SJSA1 (cell line): ENCODE measurements at places on chromosomes 16 and 17.
A peak's percentile ranks its signal among the peaks of the same experiment; 100 is the strongest.

- no peak for DNase-seq
Observed at GRCh38 chr17:44767493-44767892, 8.7 kb downstream of the ADAM11 start.

DNA sequence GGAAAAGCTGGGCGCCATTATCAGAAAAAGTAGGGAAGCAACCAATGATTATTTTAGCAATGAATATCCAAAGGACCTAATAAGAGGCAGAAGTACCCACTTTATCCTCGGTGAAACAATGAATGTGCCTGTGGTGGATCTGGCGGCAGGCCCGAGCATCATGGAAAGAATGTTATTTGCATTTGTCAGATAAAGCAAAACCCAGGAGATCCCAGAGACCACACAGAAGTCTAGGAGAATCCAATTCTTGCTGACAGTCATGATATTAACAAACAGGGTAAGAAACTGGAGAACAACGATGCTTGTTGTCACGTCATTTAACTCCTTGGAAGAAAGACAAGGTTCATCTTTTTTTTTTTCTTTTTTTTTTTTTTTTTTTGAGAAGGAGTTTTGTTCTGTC is 12.0 kb upstream of the TNRC6A start:
- DNase-seq = peak; percentile 91

- peak; percentile 70 for DNase-seq
Observed at GRCh38 chr16:72198021-72198711, 26.2 kb upstream of the PMFBP1 start.

- DNase-seq = no peak
Observed at GRCh38 chr17:74276541-74277009, 2.5 kb downstream of the DNAI2 start.

DNA sequence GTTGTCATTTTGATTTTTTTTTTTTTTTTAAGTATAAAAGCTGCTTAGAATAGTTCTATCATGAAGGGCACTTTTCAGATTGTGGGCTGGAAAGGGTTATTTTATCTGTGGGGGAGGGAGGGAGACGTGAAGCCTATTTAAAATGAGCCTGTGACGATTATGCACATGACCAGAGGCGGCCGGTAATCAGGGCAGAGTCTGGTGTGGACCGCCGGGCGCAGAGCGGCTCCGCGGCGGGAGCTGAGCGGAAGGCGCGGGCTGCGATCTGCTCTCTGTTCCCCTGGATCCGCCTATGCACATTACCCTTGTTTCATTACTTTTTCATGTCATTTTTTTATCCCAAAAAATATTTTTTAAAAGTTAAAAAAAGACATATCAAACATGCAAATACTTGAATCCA is 23.5 kb downstream of the TMC6 start:
- DNase-seq = no peak

- DNase-seq = no peak
Observed at GRCh38 chr17:33220036-33220435, 73.1 kb downstream of the ASIC2 start.

DNA sequence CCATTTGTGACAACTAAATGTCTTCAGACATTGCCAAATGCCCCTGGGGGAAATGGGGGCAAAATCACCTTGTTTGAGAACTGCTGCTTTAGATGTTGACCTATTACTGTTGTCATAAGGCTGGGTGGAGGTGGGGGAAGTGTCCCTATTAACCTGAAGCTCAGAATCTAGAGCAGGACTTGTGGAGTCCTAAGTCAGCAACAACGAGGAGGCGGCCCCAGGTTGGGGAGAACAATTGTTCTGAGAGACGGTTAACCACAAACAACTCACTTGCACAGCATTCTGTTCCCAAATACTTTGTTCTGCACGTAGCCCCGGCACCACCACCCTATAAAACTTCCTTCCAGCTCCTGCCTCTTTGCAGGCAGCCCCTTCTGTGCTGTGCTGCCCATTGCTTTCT is 32.5 kb downstream of the TEKT5 start:
- no peak for DNase-seq

DNA sequence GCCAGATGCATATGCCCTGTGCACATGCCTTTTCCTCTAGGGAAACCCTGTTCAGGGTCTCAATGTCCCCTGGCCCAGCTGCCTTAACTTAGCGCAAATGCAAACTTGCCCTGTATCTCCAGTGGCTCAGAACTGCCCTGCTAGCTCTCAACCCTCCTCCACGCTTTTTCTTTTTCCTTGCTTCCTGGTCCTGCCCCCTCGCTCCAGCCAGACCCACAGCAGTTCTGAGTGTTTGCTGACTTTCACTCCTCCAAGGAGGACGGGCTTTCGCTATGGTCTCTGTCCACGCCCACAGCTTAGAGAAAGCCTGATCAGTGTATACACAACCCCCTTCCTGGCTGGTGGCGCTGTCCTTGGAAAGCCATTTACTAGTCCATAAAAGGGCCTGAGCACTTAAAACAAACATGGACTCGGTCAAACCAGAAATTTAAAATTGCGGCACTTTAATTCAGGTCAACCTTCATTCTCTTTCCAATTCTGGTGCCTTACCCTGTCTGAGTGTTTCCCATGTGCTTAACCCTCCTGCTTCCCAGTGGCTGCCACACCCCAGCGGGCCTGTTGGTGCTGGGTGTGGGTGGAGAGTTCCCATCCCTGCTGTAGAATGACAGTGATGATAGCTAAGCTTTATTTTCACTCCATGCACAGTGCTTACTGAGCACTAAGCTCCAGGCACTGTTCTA is 15.6 kb upstream of the TMEM98 start:
- peak; percentile 68 for DNase-seq

DNA sequence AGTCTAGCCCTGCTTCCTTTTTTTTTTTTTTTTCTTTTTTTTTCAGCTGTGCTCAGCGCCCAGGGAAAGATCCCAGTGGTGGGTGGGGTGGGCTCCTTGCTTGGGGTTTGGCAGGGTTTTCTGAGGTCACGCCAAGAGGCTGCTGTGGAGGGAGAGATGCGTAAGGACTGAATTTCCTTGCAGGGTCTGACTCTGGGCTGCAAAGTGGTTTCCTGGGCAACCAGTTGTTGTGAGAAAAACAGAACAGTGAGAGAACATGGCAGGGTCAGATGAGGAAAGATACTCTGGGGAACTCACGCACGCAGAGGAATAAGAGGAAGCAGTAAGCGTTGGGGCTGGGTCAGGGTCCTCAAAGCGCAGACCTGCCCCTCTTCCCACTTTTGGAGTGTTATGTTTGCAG is 119.5 kb downstream of the IRF8 start:
- no peak for DNase-seq

- peak; percentile 74 for DNase-seq
Observed at GRCh38 chr17:47324224-47325020, 667 bp downstream of the EFCAB13 start.

GRCh38 chr17:64502021-64502420 is 4.1 kb downstream of the DDX5 start:
- DNase-seq = no peak

DNA sequence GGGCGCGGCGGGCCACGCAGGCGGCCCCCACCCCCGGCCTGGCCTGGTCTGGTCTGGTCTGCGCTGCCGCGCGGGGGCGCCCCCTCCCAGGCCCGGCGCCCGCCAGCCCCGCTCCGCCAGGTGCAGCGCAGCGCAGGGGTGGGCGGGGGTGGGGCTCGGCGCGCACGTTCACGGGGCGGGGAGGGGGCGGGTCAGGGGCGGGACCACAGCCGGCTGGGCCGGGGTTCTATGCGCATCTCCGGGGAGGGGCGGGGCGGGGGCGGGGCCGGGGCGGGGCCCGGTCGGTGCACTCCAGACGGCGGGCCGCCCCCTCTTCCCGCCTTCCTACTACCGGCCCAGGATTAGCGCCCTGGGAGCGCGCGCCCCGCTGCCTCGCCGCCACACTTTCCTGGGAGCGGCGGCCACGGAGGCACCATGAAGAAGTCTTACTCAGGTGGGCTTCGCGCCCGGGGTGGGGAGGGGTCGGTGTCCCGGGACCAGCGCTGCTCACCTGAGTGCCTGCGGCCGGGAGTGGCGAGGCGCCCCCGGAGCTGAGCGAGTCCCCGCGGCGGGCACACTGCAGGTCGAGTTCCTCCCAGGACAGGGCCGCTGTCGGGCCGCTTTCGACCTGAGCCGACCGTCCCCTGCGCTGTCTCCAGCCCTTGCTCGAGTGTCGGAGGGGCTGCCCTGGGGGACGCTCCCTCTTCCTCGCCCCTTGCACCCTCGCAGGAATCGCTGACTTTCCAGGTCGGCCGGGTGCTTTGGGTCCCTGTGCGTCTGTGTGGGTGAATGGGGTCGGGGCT is 140.5 kb downstream of the SEC14L1 start:
- no peak for DNase-seq
